ENCODE measurements at places on chromosomes 2 and 18.

- DNase-seq: no peak
Measured at GRCh38 chr2:159362816-159363251, 76.3 kb upstream of the WDSUB1 start.

DNA sequence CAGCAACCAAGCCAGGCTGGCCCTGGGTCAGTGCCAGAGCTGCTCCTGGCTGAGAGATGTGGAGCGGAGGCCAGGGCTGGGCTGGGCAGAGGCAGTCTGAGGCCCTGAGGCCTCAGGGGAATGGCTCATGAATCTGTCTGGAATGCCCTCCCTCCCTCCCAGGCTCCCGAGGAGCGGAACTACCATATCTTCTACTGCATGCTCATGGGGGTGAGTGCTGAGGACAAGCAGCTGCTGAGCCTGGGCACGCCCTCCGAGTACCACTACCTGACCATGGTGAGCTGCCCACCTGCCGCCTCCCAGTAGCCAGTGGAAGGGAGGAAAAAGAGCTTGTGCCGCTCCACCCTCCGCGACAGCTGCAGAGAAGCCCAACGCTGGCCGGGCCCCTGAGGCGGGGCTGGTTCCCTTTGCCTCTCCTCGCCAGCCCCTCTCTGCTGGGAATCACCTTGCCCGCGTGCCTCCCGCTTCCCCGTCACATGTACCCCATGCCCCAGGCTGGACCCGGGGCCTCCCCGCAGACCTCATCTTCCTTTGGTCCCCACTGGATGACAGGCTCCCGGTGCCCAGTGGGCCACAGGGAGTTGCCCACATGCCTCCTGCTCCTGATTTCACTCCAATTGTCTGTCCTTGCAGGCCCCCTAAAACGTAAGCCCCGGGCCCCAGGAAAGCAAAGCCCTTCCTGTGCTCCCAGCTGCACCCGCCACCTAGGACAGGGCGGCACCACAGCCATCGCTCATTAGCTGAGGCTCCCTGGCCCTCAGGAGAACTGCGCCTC lies 41.1 kb downstream of the MYO7B start:
- peak; percentile 85 for DNase-seq

- peak; percentile 38 for DNase-seq
Measured at GRCh38 chr2:60368456-60368855, 185.0 kb downstream of the BCL11A start.

GRCh38 chr2:128438091-128438490 lies 119.4 kb upstream of the HS6ST1 start:
- DNase-seq: peak; percentile 48

DNA sequence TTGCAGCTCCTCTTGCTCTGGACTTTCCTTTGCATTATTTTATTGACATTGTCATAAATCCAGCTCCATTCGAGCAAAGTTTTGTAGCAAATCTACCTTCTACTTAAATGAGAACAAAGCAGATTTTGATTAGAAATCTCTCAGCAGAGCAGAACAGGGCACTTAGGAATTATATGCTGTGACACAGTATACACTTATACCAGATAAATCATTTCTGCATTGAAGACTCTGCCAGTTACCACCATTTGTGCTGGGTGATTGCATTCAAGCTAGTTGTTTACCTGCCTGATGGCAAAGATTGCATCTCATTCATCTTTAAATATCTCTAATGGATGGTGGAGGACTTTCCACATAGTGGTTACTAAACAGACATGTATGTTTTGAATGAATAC lies 441.7 kb upstream of the HNMT start:
- DNase-seq: no peak

GRCh38 chr2:69077252-69077950 lies 64.4 kb downstream of the ANTXR1 start:
- DNase-seq: no peak

- DNase-seq: no peak
Measured at GRCh38 chr18:7541835-7542234, 25.3 kb upstream of the PTPRM start.

- DNase-seq: no peak
Measured at GRCh38 chr2:166000401-166000800, 46.8 kb upstream of the TTC21B start.

- DNase-seq: no peak
Measured at GRCh38 chr2:175817221-175817620, 184.8 kb downstream of the LNPK start.

- DNase-seq: no peak
Measured at GRCh38 chr2:210558708-210559107, 2.3 kb downstream of the CPS1 start.

GRCh38 chr18:37805773-37806404 lies 240.3 kb upstream of the CELF4 start:
- DNase-seq: no peak

DNA sequence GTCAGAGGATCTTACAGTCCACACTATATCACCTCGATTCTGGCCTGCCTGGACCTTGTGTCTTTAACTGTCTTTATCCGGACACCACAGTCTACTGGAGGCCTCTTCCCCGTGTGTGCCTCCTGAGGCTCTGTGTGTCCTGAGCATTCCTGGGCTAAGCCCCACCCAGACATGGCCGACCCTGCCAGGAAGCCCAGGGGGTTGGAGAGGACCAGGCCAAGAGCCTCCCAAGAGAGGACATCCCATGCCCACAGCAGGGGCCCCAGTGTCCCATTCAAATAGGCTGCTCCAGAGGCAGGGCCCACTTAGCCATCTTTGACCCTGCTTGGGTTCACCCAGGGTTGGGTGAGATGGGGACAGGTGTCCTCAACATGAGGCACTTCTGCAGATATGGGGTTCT lies 84.7 kb upstream of the OTOS start:
- DNase-seq: peak; percentile 32

DNA sequence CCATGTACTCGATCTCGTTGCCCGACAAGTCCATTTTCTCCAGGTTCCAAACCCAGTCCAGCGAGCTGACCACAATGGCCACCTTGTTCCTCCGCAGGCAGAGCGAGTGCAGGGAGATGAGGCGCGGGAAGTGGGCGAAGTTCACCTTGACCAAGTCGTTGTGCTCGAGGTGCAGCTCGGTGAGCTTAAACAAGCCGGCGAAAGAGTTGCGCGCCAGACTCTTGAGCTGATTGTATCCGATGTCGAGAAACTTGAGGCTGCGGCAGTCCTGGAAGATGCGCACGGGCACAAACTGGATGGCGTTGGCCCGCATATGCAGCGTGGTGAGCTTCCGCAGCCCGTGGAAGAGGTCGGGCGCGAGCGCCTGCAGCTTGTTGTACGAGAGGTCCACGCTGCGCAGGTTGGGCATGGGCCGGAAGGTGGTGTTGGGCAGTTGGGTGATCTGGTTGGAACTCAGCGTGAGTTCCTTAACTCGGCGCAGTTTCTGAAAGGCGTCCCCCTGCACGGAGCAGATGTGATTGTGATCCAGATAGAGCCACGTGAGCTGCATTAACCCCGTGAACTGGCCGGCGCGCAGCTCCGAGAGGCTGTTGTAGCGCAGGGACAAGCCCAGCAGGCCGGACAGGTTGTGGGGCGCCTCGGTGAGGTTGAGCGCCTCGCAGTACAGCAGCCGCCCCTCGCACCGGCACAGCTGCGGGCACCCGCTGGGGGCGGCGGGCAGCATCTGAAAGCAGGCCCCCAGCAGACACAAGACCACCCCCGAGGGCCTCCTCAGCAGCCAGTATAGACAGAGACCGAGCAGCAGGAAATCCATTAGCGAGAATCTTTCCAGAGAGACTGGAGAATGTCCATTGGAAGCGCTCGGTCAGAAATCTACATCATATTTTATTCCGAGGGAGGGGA lies 1.3 kb downstream of the LRRTM1 start:
- peak; percentile 63 for DNase-seq

DNA sequence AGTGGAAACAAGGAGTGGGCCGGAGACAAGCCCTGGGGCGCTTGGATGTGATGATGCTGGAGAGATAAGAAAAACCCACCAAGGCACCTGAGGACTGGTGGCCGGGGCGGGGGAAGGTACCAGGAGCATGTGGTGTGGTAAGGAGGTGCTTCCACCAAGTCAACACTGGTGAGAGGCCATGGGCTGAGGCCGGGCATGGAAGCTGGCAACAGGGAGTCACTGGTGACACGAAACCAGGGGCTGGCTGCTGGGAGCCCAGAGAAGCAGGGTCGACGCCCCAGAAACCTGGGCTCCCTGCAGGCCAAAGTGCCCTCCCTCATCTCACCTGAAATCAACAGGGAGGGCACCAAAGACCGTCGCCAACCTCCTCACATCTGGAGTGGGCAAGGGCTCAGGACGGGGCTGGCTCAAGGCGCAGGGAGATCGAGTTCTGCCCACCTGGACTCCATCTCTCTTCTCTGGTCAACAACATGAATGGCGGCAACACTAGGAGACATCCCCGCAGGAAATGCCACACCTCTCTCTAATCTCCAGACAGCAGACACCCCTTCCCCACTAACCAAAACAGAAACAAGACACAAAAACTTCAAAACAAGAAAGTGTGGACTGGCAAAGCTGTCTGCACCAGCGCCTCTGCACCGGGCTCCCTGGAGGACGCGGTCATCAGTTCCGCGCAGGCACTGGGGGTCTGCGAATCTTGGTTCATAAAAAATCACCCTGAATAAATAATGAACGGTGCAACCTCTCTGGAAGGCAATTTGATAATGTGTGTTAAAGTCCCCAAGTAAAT lies 185.5 kb downstream of the HDAC4 start:
- DNase-seq: no peak

DNA sequence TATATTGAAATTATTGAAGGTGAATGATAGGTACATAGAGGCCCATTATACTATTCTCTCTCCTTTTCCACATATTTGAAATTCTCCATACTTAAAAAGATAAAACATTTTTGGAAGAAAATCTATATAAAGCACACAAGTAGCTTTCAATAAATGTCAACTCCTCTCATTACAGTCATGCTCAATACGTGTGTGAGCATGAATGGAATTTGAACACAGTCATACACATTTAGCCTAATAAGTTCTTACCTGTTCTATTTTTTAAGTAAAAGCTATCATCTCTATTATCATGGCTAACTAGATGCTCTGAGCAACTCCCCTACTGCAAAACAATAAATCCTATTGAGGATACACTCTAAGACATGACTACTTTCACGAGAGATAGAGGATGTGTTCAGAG lies 41.9 kb upstream of the SPATS2L start:
- DNase-seq: no peak

DNA sequence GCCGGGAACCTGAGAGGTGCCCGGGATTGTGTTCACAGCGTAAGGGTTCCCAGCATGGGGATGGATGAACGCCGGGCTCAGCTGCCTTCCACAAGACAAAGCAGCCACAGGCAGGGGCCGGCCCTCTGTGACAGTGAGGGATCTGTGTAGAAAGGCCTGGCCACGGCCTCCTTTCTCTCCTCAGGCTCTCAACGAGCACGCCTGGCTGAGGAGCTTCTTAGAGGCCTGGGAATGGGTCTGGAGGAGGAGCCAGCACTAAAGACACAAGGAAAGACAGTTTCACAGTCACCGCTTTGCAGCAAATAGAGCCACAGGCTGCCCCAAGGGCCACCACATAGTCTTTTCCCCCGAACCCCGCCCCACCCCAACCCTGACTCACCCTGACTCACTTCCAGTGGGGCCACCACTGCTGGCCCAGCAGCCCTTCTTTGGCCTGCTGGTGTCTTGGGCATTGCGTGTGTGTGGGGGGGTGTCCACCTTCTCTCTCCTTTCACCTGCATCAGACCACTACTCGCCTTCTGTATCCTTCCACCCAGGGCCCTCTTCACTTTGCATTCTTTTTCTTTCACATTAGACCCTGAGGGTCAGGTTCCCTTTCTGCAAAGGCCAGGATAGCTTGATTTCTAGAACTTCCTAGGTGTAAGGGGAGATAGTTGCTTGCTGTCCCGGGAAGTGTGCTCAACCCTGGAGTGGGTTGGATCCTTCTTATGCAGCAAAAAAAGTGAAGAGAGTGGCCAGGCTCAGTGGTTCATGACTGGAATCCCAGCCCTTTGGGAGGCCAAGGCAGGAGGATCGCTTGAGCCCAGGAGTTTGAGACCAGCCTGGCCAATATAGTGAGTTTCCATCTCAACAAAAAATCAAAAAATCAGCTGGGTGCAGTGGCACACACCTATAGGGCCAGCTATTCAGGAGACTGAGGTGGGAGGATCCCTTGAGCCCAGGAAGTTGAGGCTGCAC lies 19.3 kb upstream of the HPCAL1 start:
- peak; percentile 91 for DNase-seq

GRCh38 chr2:202009019-202009481 lies 24.6 kb upstream of the FZD7 start:
- no peak for DNase-seq

- peak; percentile 95 for DNase-seq
Measured at GRCh38 chr2:98634406-98635092, 26.2 kb downstream of the UNC50 start.

DNA sequence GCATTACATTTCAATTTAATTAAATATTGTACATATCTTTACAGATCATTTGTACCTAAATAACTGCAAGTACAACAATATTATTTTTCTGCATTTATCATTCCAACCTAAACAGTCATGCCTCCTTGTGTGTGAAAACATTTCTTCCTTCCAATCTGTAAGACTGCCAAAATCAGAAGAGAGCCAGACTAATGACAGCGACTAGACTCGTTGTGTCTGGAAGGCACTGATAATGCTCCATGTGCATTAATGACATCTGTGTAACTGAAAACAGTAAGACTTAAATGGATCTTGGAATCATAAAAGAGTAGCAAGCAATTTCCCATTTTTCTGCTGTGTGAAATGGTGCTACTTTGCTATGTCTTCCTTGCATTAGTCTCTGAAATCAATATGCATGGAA lies 278.0 kb upstream of the DSEL start:
- DNase-seq: no peak

DNA sequence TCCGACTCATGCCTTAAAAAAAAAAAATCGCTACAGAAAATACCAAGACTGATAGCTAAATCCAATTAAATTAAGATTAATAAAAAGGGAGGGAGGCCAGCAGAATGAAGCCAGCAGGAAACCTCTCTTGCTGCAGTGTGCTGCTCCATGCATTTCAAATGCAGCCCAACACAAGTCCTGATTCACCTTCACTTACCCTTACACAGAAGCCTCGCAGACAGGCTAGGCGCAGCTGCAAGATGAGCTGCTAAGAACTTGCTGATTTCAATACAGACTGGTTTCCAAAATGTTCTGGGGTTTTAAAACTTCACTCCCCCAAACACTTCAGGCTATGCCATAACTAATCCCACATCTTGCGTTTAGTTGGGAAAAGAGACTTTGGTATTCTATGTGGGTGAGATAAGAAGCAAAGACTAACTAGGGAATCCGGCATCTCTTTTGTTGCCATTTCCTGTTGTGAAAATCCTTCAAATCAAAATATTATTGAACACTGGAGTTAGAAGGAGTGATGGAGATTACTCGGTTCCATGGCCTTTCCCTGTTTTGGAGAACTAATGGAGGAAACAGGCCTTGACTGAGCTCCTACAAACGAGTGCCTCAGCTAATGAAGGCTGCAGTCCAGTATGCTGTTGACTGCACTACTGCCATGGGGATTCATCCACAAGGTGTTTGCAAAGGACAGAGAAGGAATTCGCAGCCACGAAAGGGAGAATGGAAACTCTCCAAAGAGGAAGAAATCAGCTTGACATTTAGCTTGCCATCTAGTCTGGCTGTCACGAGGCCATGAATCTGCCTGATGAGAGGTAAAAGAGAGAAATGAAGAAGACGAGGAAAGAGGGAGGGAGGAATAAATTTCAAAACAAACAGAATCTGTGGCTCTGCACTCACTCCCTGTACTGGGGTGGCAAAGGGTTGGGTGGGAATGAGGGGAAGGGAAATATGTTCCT lies 67.3 kb downstream of the CLHC1 start:
- no peak for DNase-seq

Measured in islet precursor cell (in vitro differentiated cells).